PC-3 (cell line): ENCODE measurements at places on chromosomes 1 and 21. TPM values are rescaled to one million over a fixed set of nuclear protein-coding genes. Genes with fewer than 3 reads are reported as not detected.
A peak's percentile ranks its signal among the peaks of the same experiment; 100 is the strongest.

DNA sequence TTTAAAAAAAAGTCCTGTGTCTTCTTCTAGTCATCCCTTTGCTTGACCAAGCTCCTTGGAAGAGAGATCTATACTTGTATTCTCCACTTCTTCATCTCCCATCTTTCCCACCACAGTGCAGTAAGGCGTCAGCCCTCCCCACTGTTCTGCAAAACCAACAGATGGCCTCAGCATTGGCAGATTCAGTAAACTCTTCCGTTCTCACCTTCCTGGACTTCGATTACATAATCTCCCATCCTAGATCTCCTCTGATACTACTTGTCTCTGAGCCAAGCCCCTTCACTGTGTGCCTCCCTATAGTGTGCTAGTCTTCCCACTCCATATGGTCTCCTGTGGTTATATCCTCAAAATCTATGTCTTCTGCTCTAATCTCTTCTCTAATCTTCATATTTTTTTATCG, 1.6 kb upstream of the COLGALT2 start:
- DNase-seq, result no peak

Gene PRDM16
- 0.04 and 0.17 TPM in 2 replicates for total RNA-seq

DNA sequence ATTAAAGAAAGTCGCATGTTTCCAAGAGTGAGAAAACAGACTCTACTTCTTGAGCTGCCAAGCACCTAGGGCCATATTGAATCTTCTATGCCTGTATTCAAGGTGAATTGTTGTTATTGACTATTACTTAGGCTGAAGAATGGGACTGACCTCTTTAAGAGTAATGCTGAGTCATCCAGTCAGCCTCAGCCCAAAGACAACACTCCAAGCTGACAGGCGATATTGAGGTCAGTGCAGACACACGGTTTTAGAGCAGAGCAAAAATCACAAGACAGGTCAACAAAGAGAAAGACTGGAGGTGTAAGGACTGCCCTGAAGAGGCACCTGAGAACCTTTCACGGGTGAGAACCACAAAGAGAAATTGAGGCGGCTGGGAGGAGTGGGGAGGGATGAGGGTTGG, 146.9 kb downstream of the MIS18A start:
- peak; percentile 34 for DNase-seq

Gene CELF3
- 0.07 TPM in 1 of 2 replicates, not detected in the other for total RNA-seq

GRCh38 chr1:177448036-177448615, 277.4 kb downstream of the BRINP2 start:
- no peak for DNase-seq

Gene MYOC
- not detected in 2 replicates for total RNA-seq

DNA sequence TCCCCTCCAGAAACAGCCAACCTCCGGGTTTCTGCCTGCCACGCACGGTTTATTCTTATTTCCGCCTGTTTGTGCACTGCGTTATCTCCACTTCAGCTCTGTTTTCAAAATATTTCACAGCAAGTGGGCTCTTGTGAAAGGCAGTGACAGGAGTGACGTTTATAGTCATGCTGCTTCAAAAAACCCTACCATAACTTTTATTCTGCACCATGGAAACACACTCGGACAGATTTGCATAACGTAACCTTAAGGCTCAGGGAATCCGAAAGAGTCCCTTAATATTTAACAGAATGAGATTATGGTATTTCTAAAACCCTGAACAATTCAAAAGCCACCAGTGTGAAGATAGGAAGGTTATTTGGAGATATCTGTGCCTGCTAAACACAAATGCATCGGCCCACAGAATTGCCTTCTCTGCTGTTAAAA, 782 bp upstream of the SDE2 start:
- DNase-seq, result no peak

GRCh38 chr21:33767236-33767635, 124.9 kb downstream of the ITSN1 start:
- DNase-seq, result no peak

Gene CDC7
- total RNA-seq, result 10.0 and 11.1 TPM in 2 replicates

Gene ADCY10
- not detected in 2 replicates for total RNA-seq

DNA sequence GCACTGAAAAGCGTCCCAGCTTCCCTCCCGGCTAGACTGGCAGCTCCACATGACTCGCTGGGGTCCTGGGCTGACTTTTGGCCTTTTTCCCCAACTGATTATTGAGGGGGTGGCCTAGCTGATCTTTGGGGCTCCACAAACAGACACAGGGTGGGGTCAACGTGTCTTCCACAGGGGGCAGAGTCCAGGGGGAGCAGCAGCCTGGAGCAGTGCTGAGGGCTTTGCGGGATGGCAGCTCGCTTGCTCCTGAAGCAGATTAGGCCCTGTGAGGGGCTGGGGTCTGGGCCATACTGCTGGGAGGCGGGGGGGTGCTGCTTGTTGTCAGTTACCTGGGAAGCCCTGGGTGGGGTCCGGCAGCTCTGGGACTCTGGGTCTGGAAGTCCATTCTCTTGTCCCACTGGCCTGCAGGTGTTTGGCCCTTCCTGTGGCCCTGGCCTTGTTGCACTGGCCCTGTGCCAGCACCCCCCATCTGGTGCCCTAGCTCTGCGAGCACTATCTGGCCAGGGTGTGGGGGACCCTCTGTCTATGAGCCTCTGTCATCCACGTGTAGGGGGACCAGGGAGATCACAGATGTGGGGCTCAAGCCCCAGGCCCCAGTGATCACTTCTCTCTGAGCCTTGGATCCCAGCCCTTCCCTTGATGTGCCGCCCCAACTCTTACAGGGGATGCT, 12.3 kb upstream of the HES5 start:
- no peak for DNase-seq

Gene SCAMP3
- total RNA-seq, result 218 and 219 TPM in 2 replicates

Gene CLIC6
- not detected in 2 replicates for total RNA-seq

DNA sequence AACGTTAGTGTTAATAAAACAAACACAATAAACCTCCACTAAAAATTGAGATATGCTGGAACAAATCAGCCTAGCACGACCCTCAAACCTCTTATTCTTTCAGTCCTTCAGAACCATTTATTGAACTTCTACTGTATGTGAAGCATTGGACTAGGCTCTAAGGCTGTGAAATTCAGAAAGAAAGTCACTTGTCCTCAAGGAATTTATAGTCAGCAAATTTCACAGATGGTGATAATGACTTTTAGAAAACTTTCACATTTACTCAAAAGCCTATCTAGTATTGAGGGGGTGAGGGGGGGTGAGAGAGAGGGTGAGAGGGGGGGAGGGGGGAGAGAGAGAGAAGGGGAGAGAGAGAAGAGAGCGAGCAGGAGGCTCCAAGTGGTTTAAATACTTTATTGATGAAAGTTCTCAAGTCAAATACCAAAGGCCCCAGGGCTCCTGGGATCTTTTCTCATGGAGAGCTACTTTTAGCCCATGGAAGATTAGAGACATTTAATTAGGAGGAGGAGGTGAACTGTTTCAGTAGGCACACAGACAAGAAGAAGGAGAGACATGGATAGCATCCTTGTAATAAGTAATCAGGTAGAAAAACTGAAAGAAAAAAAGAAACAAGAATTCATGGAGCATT, 66.3 kb upstream of the SSX2IP start:
- DNase-seq, result no peak

- no peak for DNase-seq
Measured at GRCh38 chr21:31364253-31364945, 20.3 kb upstream of the TIAM1 start.
